Hepatocyte (in vitro differentiated cells): ENCODE measurements at places on chromosomes 16 and 17. TPM values are rescaled to one million over a fixed set of nuclear protein-coding genes. Genes with fewer than 3 reads are reported as not detected.

The KRT33A gene
- not detected in 2 replicates for total RNA-seq

The KRT33B gene
- not detected in 2 replicates for total RNA-seq

The TEX14 gene
- 0.04 and 0.07 TPM in 2 replicates for total RNA-seq

The ARHGAP27 gene
- 27.9 and 78.1 TPM in 2 replicates for total RNA-seq

The DNAAF8 gene
- total RNA-seq = 0.23 and 0.64 TPM in 2 replicates

The ZFPM1 gene
- total RNA-seq = 3.1 and 4.1 TPM in 2 replicates

The KLHL10 gene
- 0.43 TPM in 1 of 2 replicates, not detected in the other for total RNA-seq

The ASPA gene
- 0.27 and 1.2 TPM in 2 replicates for total RNA-seq

The DPEP1 gene
- total RNA-seq = 48.3 and 52.9 TPM in 2 replicates

The PRSS27 gene
- total RNA-seq = 1.4 and 4.3 TPM in 2 replicates

The WSCD1 gene
- 4.4 and 8.9 TPM in 2 replicates for total RNA-seq

The ETV4 gene
- total RNA-seq = 10.7 and 12.8 TPM in 2 replicates

The PRKCB gene
- total RNA-seq = 0.40 and 0.70 TPM in 2 replicates

The SLC52A1 gene
- 0.13 TPM in 1 of 2 replicates, not detected in the other for total RNA-seq

GRCh38 chr17:41103896-41104295, 1.3 kb upstream of the KRTAP4-9 start:
- no peaks in the 10 kb centered on the region for H3K4me1 ChIP-seq
- no peak overlapping the region for H3K4me3 ChIP-seq
- DNase-seq = no peak
- no peaks in the 10 kb centered on the region for H3K36me3 ChIP-seq

- no peak for DNase-seq
- no peaks in the 10 kb centered on the region for H3K27me3 ChIP-seq
- H3K4me3 ChIP-seq = no peak overlapping the region
- H3K27ac ChIP-seq = no peak overlapping the region
- peaks cover 4% of the 10 kb centered on the region for H3K4me1 ChIP-seq
- H3K36me3 ChIP-seq = no peaks in the 10 kb centered on the region
Observed at GRCh38 chr16:67914758-67915495, 16.7 kb downstream of the CTRL start.

GRCh38 chr17:5241861-5242671, 7.4 kb upstream of the SCIMP start:
- no peaks in the 10 kb centered on the region for H3K27me3 ChIP-seq
- peaks cover 5% of the 10 kb centered on the region for H3K4me1 ChIP-seq
- no peaks in the 10 kb centered on the region for H3K36me3 ChIP-seq

DNA sequence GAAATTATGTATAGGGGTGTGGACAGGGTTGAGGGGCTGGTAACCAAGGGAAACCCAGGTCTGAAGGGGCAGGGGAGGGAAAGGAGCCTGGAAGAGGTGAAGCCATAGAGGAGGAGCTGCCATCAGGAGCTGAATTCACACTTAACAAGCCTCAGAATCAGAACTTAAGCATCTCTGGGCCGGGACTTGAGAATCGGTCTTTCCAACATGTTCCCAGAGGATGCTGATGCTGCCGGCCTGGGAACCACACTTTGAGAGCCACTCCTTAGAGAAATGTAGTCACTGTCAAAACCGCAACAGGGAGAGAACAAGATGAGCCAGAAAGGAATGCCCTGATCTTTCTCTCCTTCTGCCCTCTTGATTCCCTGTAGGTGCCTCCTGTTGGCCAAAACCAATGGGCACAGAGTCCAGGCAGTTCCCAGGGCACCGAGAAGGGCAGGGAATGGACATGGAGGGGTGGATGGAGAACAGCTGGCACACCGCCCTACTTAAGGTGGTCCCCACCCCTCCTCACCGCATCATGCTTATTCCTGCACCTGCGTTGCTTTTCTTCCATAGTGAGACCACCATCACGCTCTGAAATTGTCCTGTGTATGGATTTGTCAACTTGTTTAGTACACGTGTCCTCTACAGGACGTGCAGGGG, 88.5 kb downstream of the GSG1L start:
- H3K27ac ChIP-seq = no peak overlapping the region
- H3K27me3 ChIP-seq = no peaks in the 10 kb centered on the region
- H3K36me3 ChIP-seq = no peaks in the 10 kb centered on the region
- H3K4me3 ChIP-seq = no peak overlapping the region

DNA sequence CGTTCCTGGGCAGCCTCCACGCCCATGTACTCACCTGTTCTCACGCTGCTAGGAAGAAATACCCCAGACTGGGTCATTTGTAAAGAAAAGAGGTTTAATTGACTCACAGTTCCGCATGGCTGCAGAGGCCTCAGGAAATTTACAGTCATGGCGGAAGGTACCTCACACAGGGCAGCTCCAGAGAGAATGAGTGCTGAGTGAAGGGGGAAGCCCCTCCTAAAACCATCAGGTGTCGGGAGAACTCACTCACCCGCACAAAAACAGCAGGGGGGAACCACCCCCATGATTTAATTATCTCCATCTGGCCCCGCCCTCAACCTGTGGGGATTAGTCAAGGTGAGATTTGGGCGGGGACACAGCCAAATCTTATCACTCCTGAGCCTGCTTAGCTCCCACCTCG, 18.2 kb downstream of the RAB40C start:
- no peak overlapping the region for H3K27ac ChIP-seq
- no peak overlapping the region for H3K4me3 ChIP-seq
- H3K4me1 ChIP-seq = no peaks in the 10 kb centered on the region
- no peaks in the 10 kb centered on the region for H3K27me3 ChIP-seq
- H3K36me3 ChIP-seq = no peaks in the 10 kb centered on the region

GRCh38 chr17:49455272-49455861, 39.7 kb upstream of the NGFR start:
- H3K4me3 ChIP-seq = no peak overlapping the region
- peaks cover 11% of the 10 kb centered on the region for H3K27me3 ChIP-seq
- peaks cover 10% of the 10 kb centered on the region for H3K4me1 ChIP-seq
- DNase-seq = peak; percentile 59

GRCh38 chr16:88771294-88771772, 13.7 kb downstream of the PIEZO1 start:
- H3K27ac ChIP-seq = peak overlapping the region; percentile 63
- peaks cover 63% of the 10 kb centered on the region for H3K4me1 ChIP-seq
- no peak for DNase-seq
- H3K27me3 ChIP-seq = no peaks in the 10 kb centered on the region

DNA sequence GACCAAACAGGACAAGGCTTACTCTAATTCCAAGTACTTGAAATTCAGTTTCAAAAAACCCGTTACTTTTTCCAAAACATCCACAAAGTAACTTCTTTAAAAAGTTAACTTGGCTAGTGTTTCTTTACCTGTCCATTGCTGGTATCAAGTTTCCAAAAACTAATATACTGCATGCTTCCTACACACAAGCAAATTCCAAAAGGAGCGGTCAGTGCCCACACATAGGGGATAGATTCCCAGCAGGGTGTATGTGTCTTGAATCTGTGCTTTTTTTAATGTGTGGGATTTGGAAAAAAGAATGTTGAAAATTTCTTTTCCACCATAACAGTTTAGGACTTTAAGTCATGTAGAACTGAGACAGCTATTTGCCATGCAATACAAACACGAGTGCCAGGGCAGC, 367.8 kb upstream of the SOX9 start:
- H3K27me3 ChIP-seq = no peaks in the 10 kb centered on the region
- H3K36me3 ChIP-seq = no peaks in the 10 kb centered on the region
- H3K4me3 ChIP-seq = no peak overlapping the region
- no peak for DNase-seq
- H3K4me1 ChIP-seq = no peaks in the 10 kb centered on the region

DNA sequence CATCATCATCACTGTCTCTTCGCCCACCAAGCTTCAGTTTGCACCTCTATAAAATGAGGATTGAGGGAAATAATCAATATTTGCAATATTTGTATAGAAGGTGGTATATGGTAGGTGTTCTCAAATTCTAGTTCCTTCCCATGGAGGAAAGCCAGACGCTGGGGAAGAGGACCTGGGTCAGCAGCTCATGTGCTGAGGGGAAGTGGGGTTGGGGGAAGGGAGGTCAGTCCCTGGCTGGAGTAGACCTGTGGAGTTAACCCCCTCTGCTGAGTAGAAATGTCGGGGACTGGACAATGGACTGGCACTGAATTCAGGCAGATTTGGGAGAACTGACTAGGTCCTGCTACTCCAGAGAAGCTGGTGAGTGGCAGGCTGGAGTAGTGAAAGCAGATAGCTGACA, 12.8 kb upstream of the ITGB3 start:
- peaks cover 16% of the 10 kb centered on the region for H3K4me1 ChIP-seq
- H3K27ac ChIP-seq = peak overlapping the region; percentile 83
- no peak overlapping the region for H3K4me3 ChIP-seq
- no peaks in the 10 kb centered on the region for H3K36me3 ChIP-seq

GRCh38 chr16:85557971-85558657, 55.0 kb upstream of the GSE1 start:
- H3K27me3 ChIP-seq = no peaks in the 10 kb centered on the region
- H3K4me3 ChIP-seq = peak overlapping the region; percentile 90
- DNase-seq = peak; percentile 80
- H3K27ac ChIP-seq = peak overlapping the region; percentile 87
- H3K4me1 ChIP-seq = peaks cover 48% of the 10 kb centered on the region

DNA sequence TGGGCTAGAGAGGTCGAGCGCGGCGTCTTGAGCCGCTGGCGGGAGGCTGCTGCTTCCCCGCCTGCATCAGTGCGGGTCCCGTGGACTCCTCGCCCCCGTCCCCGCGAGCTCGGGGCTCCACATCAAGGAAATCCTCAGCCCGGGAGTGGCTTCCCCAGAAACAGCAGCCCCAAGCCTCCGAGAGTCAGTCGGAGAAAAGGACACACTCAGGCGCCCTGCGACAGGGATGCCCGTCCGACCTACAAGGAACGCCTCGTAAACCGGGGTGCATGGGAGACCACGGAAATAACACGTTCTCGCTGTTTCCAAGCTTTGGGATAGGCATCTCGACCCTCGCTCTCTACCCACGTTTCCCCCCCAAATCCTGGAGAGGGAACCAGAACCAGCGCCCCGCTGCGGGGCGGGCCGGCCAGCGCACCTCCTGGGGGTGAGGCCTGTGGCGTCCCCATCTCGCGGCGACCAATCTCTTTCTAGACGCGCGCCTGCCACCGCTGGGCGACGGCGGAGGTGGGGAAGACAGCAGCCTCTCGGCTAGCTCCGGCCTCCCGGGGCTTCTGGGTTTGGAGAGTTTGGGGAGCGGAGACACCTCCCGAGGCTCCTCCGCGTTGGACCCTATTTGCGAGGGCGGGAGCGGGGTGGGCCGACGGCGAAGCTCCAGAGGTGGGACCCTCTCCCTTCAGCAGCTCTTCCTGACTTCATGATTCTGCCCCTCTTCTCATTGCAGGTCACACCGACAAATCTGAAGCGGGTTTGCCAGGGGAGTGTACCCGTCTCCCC, 759 bp upstream of the TP53I13 start:
- no peaks in the 10 kb centered on the region for H3K36me3 ChIP-seq
- no peaks in the 10 kb centered on the region for H3K27me3 ChIP-seq
- peak overlapping the region; percentile 90 for H3K27ac ChIP-seq
- H3K4me3 ChIP-seq = peak overlapping the region; percentile 80

DNA sequence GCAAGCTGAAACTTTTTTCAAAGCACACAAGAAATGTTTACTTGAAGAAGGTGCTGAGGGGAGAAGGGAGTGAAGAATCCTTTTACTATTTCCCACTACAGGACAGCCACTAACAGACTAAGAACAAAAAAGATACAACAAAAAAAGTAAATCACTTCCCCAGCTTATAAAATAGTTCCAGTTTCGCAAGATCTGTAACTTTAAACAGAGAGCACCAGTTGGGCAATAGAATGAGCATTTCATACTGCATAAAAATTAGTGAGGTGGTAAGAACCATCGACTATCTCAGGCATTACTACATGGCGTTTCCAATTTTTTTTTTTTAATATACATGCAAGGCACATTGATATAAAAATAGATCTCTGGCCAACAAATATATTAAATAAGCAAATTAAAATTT, 11.1 kb downstream of the CRYBA1 start:
- H3K36me3 ChIP-seq = no peaks in the 10 kb centered on the region
- no peak overlapping the region for H3K4me3 ChIP-seq
- H3K27me3 ChIP-seq = no peaks in the 10 kb centered on the region
- no peak overlapping the region for H3K27ac ChIP-seq

- peaks cover 4% of the 10 kb centered on the region for H3K4me1 ChIP-seq
- H3K27ac ChIP-seq = no peak overlapping the region
- DNase-seq = no peak
- no peaks in the 10 kb centered on the region for H3K27me3 ChIP-seq
- no peaks in the 10 kb centered on the region for H3K36me3 ChIP-seq
Observed at GRCh38 chr17:56973520-56973919, 4.4 kb upstream of the SCPEP1 start.

DNA sequence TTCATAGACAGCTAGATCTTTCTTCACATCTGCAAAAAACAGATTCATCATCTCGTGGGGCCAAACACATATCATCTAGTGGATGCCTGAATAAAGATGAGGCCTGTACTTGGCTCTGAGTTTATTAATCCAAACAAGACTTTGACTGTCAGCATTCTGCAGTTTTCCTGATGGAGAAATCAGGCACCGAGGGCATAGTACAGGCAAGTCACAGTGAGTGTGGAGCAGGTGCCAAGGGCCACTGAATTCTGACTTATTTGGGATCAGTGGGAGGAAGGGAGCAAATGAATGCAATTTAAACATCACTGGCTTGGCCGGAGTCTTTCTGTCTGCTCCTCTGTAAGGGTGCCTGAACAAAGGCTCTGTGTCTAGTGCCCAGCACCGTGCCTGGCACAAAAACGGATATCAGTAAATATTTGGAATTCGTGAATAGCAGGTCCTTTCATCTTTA, 975 bp downstream of the CFAP20 start:
- peak overlapping the region; percentile 93 for H3K27ac ChIP-seq
- H3K27me3 ChIP-seq = no peaks in the 10 kb centered on the region
- no peak for DNase-seq
- no peaks in the 10 kb centered on the region for H3K36me3 ChIP-seq

- peak overlapping the region; percentile 51 for H3K27ac ChIP-seq
- DNase-seq = no peak
Observed at GRCh38 chr16:751152-752006, 9.2 kb upstream of the MSLN start.

DNA sequence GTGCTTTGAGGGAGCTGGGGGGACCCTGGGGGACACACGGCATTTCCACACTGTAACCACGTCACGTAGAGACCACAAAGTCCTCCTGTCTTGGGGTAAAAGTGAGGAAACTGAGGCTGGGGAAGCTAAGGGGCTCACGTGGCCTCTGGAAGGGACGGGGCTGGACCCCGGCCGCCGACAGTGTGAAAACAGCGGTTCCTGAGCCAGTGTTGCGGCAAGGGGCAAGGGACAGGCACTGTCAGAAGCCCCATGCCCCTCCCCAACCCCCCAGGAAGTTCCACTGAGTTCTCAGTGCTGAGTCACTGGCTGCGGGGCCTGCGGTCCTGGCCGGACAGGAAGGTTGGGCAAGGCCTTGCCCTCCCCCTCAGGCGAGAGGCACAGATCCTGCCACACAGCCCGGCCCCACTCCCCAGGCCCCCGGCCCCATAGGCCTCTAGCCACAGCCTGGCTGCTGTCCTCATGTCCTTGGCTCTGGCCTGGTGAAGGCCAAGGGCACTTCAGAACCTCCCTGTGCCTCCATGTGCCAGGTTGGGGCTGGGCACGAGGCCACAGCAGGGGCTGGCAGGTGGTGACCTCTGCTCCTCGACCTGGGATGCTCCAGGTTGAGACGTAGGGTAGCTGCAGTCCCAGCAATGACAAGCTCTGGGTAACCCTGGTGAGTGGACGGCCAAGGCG, 5.0 kb upstream of the CCDC57 start:
- peak; percentile 60 for DNase-seq
- no peaks in the 10 kb centered on the region for H3K4me1 ChIP-seq
- H3K27ac ChIP-seq = peak overlapping the region; percentile 67
- H3K27me3 ChIP-seq = no peaks in the 10 kb centered on the region
